ENCODE measurements at places on chromosomes 6 and 20.

- DNase-seq = peak; percentile 27
These were observed 64.4 kb upstream of the MAFB start for GRCh38 chr20:40753472-40753871.

DNA sequence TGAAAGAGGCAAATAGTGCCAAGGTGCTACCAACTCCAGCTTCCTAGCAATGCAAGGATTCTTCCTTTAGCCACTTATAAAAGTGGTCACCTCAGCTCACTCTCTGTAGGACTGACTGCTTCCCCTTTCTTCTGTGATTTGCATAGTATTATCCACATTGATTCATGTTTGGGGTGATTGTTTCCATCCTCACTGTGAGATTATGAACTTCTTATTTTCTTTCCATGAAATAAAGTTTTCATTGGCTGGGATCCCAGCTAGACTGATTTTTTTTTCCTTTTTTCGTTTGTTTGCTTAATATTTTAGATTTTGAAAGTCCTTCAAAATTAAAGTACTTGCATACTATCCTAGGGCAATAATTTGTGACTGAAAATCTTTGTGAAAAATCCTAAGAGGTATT lies 50.5 kb downstream of the EYA4 start:
- peak; percentile 50 for DNase-seq

GRCh38 chr6:91196729-91197128 lies 609.9 kb upstream of the MAP3K7 start:
- no peak for DNase-seq

GRCh38 chr6:49264496-49264895 lies 198.6 kb downstream of the MMUT start:
- no peak for DNase-seq

- DNase-seq = peak; percentile 88
These were observed 115.2 kb upstream of the NXT1 start for GRCh38 chr20:23235173-23236027.

- DNase-seq = no peak
These were observed 14.5 kb upstream of the FBXO30 start for GRCh38 chr6:145829102-145829501.

GRCh38 chr6:42135722-42136121 lies 6.7 kb downstream of the C6orf132 start:
- DNase-seq = no peak

GRCh38 chr6:139448998-139449610 lies 74.7 kb upstream of the CITED2 start:
- no peak for DNase-seq

DNA sequence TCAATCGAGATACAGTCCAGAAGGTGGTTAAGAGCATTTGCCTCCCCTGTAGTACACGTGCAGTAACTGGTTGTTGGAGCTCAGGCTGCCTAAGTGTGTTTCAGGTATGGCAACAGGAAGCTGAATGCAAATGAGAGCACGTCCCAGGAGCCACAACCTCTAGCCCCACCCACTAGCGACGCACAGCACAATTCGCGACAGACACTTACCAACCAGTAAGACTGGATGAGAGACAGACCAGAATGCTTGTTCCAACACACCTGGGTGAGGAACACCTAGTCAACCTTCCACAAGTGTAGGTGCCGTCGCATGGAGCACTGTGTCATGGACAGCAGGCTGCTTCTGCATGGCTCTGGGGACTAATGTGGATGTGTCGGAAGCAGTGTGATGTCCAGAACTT lies 7.2 kb upstream of the SERPINB1 start:
- DNase-seq = no peak

DNA sequence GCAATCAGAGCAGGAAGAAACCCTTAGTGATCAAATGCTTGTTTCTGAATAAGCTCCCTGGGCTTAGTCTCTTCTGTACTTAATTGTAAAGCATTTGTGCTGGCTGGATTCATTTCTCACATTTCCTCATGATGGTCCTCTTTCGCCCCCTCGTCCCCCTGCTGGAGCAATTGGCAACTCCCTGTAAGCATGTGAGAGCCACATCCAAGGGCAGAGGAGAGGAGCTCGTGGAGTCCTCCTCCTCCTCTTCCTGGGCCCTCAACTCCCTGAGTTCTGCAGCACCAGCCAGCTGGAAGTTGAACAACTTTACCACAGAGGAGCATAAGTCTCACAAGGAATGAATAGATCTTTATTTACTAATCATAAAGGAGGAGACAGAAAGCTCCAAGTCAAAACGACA lies 12.6 kb downstream of the ANKEF1 start:
- DNase-seq = peak; percentile 16

DNA sequence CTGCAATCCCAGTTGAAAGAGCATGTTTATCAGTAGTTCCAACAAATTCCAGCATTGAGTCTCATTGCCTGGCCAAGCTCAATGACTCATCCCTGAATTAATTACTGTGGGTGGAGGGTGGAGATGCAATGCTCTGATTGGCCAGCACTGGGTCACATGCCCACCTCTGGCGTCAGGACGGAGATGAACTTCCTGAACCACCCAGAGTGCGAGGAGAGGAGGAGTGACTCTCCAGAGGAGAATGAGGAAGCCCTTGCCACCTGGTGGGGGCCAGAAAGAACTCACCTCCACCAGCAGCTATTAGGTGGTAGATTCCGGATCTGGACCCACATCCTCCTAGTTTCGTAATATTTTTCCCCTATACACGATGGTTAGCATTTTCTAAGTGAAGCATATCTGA lies 283.9 kb downstream of the TBC1D7 start:
- DNase-seq = peak; percentile 5

DNA sequence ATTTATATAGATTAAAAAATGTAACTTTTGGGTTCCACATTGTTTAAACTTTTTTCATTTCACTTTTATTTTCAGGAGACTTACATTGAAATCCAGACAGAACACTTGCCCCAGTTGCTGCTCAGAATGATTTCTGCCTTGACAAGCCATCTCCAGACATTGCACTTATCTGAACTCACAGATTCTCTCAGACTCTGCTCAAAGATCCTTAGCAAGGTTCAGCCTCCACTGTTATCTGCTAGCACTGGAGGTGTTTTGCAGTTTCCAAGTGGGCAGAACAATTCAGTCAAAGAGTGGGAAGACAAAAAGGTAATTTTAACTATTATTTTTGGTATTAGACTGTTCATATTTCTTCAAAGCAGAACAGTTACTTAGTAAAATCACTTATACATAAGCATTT lies 58.0 kb downstream of the DOP1A start:
- no peak for DNase-seq

- DNase-seq = no peak
These were observed 23.0 kb downstream of the SLC35D3 start for GRCh38 chr6:136945072-136945471.

DNA sequence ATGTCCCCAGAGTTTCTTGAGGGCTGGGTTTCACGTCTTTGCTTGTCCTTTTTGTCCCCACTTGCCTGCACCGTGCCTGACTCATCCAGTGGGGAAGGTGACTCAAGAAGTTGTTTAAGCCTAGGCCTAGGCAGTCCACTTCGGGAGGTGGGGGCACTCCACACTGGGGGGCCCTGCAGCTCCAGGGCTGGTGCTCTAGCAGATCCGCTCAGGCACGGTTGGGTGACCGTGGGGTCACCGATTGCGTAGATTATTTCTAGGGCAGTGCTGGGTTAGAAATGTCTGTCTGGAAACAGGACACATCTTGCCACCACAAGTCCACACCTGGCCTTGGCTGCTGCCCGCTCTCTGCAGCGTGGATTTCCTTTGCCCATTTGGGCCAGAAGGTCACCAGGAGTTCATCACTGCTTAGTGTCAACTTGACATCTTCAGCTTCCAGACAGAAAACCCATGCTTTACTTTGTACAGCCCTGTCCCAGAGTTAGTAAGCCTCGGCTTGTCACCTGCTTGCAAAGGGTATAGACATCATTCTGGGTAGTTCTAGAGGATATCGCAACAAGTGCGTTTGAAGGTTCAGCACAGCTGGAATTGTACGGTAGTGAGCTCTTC lies 13.6 kb upstream of the C20orf144 start:
- no peak for DNase-seq

GRCh38 chr20:21832442-21833385 lies 127.2 kb downstream of the PAX1 start:
- DNase-seq = no peak

DNA sequence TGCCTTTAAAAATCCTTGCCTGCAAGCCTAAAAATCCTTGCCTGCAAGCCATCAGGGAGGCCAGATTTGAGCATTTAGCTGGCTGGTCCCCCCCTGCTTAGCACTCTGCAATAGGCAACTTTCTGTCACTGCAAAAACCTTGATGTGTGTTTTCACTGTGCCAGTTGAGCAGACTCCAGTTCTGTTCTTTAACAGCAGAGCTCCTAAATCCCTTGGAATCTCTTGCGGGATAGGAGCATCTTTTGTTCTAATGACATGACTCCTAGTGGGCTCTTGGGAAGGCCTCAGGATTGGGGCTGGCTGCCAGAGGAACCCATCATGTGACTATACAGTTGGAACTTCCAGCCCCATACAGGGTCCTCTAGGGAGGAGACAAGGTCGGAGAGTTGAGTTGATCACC lies 50.4 kb downstream of the FAM184A start:
- no peak for DNase-seq

GRCh38 chr20:37911838-37912281 lies 8.9 kb downstream of the VSTM2L start:
- DNase-seq = peak; percentile 62

- DNase-seq = peak; percentile 22
These were observed 26.1 kb downstream of the SRPK1 start for GRCh38 chr6:35894776-35895175.

DNA sequence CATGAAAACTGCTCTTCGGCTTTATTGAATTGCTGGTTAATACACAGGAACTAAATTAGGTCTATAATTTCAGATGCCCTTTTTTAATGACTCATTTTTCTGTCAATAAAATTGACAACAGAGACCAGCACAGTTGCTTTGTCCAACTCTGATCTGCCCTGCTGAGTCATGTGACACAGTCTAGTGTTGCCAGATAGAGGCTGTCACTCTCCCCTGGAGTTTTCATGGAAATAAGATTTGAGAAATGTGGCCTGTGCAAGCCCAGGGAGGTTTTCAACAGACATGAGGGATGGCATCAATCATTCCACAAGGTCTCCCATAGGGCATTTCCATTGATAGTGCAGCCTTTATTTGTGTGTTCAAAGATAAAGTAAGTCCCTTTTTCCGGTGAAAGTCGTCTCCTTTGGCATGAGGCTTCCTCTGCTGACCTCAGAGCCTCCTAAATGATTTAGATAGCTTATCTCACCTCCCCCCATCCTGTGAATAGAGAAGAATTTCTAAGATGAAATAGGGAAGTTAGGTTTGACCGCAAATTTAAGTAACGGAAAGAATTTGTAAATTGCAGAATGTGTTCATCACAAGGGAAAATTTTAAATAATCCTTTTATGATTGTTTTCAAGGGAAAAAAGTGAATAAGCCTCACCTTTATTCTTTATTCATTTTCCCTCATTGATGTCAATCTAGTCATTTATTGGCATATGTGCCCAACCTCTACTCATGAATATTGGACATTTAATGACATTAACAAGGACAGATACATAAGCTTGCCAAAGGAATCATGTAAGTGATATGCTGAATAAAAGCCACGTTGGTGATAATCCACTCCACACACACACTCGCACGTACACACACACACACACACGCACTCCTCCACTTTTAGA lies 277.7 kb downstream of the ADGB start:
- no peak for DNase-seq

- DNase-seq = no peak
These were observed 287.2 kb downstream of the TFAP2C start for GRCh38 chr20:56916345-56916622.

DNA sequence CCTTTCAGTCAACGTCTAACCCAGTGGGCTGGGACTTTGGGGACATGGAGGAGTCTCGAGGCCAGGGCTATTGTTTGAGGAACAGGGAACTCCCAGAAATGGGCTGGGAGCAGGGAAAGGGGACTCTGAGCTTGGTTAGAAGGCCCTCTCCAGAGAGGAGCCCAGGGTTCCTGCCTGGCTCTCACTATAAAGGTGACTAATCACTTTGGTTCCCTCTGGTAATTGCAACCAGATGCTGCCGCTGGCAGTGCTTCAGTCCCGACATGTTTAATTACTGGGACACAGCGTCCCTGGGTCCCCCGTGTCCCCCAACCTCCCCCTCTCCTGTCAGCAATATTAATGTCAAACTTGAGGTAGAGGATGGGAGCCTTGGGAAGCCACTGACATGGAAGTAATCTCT lies 5.0 kb upstream of the GDF5 start:
- peak; percentile 61 for DNase-seq

DNA sequence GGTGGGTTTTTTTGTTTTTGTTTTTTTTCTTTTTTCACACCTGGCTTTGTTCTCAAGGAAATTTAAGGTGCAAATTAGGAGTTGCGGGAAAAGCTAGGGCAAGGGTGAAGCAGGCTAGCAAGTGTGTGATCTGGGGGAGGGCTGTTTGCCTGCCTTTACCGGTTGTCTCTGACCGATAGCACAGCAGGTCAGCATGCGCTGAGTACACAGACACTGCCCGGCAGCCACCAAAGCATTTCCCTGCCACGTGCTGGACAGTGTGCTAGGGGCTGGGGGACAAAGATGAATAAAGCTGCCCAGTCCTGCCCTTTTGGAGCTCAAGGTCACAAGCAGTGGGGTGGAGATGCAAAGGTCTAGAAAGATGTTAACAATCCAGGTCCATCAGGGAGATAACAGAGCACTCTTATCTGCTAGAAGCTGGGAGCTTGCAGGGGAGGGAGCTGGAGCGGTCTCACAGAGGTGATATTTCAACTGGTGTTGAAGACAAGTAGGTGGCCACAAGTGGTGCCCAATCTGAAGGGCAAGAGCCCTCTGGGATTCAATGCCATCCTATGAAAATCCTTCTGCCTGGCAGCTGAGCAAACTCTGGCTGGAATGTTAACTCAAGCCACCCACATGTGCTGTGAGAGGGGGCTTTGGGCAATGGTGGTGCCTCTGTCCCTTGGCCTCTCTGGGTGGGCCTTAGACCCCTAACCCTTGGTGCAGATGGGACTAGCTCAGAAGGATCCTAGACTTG lies 24.5 kb downstream of the TTBK1 start:
- no peak for DNase-seq

- DNase-seq = no peak
These were observed 103.1 kb upstream of the ID4 start for GRCh38 chr6:19734061-19734460.

- no peak for DNase-seq
These were observed 95.4 kb downstream of the WASF1 start for GRCh38 chr6:110083875-110084585.

DNA sequence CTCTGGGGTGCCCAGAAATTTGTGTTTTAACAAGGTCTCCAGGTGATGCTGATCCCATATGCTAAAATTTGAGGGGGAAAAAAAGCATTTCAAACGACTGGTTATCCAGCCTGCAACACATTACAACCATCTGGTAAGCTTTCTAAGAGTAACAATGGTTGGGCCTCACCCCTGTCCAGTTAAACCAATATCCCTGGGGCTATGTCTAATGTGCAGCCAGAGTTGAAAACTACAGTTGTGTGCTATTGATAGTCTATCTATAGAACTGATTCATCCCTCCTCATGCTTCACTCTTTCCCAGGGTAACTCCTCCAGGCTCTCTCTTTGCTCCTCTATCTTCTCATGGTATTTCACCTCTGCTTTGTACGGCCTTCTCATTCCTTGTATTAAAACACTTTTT lies 458.3 kb downstream of the MMUT start:
- no peak for DNase-seq

DNA sequence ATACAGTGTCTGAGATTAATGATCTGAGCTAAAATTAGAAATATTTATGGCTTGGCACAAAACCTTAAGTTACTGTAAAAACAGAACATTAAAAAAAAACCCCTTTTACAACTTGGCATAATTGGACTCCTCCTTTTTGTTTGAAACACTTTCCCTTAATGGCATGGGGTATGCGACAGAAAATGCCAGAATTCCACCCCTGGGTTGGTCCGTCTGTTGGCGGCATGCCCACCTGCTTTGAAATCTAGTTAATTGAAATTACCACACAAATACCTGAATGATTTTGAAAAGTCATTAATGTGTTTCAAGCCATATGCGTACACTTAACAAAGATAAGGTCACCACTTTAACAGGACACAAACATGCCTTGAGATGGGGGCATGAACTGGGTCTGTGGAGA lies 175.1 kb upstream of the FOXQ1 start:
- DNase-seq = no peak

Data from choroid plexus epithelial cell (primary cell).